ENCODE measurements at places on chromosomes 7 and 10.

DNA sequence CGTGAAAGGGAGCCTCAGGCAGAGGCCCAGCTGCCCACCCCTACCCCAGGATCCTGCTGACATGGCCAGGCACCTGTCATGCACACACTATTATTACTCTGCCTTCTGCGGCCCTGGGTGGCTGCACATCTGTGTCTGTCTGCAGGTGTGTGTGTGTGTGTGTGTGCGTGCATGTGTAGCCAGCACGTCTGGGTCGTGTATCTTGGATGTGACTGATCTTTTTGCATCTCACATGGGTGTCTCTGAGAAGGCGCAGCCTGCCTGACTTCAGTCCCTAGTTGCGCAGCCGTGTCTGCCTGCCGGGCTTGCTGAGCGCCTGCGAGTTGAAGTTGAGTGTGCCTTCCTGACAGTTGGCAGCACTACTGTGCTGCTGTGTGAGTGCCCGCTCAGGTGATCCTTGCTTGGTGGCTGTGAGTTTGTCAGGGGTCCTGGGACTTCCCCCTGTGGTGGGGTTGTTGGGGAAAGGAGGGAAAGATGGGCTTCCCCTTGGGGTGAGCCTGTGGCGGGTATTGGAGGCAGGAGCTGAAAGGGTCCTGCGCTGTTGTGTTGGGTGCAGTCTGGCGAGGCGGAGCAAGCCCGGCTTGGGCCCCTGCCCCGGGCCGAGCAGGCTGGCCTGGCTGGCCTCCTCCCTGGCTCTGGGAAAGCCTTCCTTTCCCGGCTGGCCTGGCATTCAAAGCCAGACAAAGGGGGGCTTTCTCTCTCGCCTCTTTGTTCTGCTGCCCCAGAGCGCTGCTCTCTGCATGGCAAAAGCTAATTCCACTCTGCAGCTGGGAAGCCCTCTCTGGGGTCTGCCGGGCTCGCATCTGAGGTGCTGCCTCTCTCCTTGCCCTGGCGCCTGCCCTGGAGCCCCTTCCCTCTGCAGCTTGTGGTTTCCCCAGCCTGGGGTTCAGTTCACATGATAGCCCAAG lies 4.9 kb downstream of the TRIM8 start:
- DNase-seq = peak; percentile 71

GRCh38 chr10:92847202-92847864 lies 987 bp upstream of the EXOC6 start:
- DNase-seq = no peak

GRCh38 chr7:131106681-131107336 lies 220.9 kb upstream of the MKLN1 start:
- peak; percentile 88 for DNase-seq

DNA sequence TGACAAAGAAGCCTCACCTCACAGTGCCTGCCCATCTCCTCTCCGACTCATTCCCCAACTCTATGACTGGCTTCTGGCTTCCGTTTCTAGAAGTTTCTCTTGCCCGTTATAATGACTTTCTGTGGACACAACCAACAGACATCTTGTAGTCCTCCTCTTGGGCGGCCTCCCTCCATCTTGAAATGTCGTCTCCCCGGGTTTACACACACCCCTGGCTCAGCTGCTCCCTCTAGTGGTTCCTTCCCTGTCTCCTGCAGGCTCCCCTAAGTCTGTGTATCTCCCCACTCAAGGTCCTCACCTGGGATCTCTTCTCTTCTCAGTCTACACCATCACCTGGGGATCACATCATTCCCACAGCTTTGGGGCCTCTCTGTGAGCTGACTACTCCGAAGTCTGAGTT lies 123.4 kb upstream of the NEBL start:
- DNase-seq = no peak

GRCh38 chr7:155674556-155674955 lies 30.1 kb downstream of the RBM33 start:
- no peak for DNase-seq

All from posterior cingulate gyrus (tissue), 11 donors.